ENCODE measurements at places on chromosomes 1 and 21.

DNA sequence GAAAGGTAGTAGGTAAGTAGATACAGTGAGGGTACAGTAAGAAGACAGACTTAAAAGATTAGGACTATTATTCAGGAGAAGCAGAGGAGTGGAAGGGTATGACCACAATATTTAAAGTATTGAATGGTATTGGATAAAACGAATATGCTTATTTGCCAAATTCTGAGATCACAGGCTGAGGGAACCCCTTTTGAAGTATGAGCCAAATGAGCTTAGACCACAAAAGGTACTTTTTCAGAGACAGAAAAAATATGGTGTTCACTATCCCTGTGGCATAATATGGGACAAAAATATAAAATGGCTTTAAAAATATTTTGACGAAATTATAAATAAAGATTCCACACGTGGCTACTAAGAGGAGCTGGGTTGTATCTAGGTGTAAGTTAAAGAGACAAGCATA lies 880 bp upstream of the MTF2 start:
- DNase-seq, result no peak

DNA sequence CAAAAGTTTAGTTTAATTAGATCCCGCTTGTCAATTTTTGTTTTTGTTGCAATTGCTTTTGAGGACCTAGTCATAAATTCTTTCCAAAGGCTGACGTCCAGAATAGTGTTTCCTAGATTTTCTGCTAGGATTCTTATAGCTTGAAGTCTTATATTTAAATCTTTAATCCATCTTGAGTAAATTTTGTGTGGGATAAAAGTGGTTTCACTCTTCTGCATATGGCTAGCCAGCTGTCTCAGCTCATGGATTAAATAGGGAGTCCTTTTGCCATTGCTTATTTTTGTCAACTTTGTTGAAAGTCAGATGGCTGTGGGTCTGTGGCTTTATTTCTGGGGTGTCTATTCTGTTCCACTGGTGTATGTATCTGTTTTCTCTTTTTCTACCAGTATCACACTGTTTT lies 801.3 kb upstream of the ADGRL4 start:
- DNase-seq, result no peak

- no peak for DNase-seq
These were observed 45.2 kb upstream of the PSEN2 start for GRCh38 chr1:226825037-226825745.

DNA sequence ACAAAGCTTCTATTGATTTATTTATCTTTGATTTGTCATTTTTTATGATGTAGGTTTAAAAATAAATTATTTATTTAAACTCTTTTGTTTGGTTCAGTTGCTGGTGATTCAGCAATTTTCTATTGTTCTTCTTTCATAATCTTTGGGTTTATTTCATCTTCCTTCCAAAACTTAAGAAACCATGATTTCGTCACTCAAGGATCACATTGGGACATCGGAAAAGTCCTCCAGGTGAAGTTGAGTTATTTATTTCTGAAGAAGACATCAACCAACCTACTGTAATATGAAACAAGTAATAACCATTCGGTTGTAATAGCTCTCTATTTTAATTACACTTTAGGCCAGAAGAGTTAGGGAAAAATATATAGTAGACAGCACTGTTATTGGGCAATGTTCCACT lies 23.0 kb upstream of the WLS start:
- DNase-seq, result no peak

DNA sequence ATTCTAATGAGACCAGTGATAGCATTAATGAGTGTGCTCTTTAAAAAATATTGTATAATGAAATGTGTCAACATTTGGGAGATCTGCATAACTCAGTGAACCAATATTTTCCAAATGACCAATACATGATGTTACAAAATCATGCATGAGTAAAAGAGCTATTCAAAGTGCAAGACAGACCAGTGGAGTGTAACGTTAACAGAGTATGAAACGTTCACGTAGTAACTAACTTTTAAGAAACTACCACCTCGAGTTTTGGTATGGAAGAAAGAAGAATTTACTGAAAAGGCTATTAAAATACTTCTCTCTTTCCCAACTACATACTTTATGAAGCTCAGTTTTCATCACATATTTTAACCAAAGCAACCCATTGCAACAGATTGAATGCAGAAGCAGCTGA lies 9.6 kb upstream of the SLC6A9 start:
- DNase-seq, result no peak

GRCh38 chr1:69697340-69697739 lies 129.6 kb downstream of the LRRC7 start:
- no peak for DNase-seq

- no peak for DNase-seq
These were observed 95.6 kb downstream of the OLFML2B start for GRCh38 chr1:161928056-161928455.
